Epithelial cell of prostate (primary cell): ENCODE measurements at places on chromosomes 13 and 19.

DNA sequence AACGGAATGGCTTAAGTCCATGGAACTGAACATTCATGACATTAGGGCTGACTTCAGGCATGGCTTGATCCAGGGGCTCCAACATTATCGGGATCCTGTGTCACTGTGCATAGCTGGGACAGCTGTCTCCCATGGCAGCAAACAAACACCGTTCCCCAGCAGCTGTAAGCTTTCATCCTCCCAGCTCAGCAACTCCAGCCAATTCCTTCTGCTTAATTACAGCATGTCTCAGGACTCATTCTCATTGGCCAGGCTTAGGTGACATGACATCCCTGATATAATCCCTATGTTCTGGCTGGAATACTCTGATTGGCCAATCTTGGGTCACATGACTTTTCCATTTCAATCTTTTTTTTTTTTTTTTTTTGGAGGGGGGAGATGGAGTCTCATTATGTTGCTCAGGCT lies 10.9 kb upstream of the TLE5 start:
- no peak for DNase-seq

DNA sequence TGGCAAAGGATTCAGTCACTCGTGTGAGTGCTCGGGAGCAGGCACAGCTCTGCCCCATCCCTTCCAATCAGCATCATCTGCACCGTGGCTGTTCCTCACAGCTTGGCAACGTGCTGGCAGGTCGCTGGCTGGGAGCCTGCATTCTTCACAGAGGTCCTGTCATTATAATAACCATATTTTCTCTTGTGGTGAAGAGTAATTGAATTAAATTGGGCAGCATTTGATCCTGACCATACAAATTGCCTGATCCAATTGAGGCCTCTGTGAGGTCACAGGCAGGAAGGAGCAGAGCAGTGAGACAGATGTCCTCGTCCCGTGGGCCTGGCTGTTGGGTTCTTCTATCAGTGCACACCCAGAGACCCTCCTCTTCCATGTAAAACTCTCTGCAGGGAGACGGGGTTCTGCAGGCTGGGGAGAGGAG lies 407.8 kb downstream of the COG6 start:
- DNase-seq = no peak

- no peak for DNase-seq
These were observed 237.6 kb downstream of the DNAJC15 start for GRCh38 chr13:43260999-43261398.

- DNase-seq = no peak
These were observed 721.5 kb upstream of the KLHL1 start for GRCh38 chr13:70829748-70830147.

- DNase-seq = no peak
These were observed 107.6 kb downstream of the SLC25A15 start for GRCh38 chr13:40897053-40897452.

GRCh38 chr13:80862456-80862855 lies 521.5 kb upstream of the SPRY2 start:
- DNase-seq = no peak

GRCh38 chr19:18646535-18647370 lies 9.9 kb downstream of the KLHL26 start:
- no peak for DNase-seq

- no peak for DNase-seq
These were observed 819.8 kb downstream of the PCDH9 start for GRCh38 chr13:66410314-66410713.

- DNase-seq = no peak
These were observed 1090.7 kb upstream of the MIR17HG start for GRCh38 chr13:90256746-90257145.

- DNase-seq = no peak
These were observed 818 bp upstream of the SLITRK1 start for GRCh38 chr13:83883061-83883523.

DNA sequence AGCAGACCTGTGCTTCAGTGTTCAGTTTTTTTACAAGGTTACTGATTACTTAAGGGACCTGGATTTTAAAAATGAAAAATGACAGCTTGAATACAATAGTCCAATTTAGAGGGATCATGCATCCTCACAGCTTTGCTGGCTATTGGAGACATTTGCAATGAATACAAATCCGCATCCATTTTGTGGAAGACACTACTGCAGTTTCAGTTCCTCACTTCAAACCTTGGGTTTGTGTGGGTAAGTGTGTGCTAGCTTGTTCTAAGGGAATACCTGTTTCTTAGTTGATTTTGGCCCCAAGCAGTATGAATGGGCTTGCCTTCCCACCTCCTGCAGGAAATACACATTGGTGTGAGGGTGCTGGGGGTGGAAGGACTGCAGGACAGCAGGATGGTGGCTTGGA lies 222.4 kb downstream of the OLFM4 start:
- no peak for DNase-seq

DNA sequence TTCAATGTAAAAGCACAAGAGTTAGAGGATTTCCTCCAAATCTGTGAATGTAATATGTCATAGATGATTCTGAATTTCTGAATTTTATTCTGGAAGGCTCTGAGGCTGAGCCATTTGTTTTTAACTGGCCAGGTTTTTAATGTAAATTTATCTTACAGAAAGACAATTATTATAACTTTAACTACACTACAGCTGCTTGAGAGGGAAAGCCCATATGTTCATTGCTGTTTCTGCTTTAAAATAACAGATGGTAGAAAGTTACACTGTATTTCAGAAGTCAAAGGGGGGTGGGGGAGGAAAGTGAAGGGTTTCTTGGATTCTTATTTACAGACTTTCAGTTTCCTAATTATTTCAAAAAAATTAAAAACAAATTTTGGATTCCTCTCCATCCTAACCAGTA lies 62.8 kb downstream of the DNAJC15 start:
- no peak for DNase-seq

GRCh38 chr13:27774651-27775050 lies 17.6 kb upstream of the GSX1 start:
- DNase-seq = no peak

DNA sequence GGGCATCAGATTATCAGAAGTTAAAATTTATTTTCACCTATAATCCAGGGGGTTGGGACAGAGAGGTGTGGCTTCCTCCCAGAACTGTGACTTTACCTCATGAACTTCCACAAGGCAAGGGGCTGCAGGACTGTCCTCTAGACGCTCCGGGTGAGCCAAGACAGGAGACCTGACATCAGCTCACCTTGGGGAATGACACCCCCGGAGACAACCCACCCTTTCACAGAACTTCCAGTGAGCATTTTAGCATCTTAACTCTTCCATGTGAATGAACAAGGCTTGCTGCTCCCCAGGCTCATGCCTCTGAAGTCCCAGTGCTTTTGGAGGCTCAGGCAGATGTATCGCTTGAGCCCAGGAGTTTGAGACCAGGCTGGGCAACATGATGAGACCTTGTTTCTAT lies 29.4 kb upstream of the TFDP1 start:
- no peak for DNase-seq

GRCh38 chr13:40961214-40961613 lies 57.9 kb downstream of the ELF1 start:
- no peak for DNase-seq

DNA sequence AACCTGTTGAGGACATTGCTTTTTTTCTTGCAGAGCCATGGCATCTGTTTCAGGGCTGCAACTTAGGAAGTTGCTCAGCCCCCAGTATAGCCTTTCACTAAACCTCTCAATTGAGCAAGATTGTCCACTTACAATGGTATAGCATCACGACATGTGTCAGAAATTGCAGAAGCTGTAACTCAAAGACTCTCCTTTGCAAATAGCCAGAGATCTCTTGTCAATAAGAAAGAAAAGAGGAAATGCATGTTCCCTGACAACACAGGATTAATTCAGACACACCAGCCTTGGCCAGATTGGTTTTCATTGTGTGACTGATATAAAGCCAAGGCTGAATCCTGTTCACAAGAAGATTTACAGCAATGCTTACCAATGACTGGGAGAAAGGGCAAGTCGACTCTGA lies 38.7 kb upstream of the CYSLTR2 start:
- no peak for DNase-seq

GRCh38 chr19:12603714-12604113 lies 6.9 kb downstream of the ZNF490 start:
- no peak for DNase-seq

GRCh38 chr19:40256512-40256911 lies 28.6 kb downstream of the AKT2 start:
- DNase-seq = no peak

DNA sequence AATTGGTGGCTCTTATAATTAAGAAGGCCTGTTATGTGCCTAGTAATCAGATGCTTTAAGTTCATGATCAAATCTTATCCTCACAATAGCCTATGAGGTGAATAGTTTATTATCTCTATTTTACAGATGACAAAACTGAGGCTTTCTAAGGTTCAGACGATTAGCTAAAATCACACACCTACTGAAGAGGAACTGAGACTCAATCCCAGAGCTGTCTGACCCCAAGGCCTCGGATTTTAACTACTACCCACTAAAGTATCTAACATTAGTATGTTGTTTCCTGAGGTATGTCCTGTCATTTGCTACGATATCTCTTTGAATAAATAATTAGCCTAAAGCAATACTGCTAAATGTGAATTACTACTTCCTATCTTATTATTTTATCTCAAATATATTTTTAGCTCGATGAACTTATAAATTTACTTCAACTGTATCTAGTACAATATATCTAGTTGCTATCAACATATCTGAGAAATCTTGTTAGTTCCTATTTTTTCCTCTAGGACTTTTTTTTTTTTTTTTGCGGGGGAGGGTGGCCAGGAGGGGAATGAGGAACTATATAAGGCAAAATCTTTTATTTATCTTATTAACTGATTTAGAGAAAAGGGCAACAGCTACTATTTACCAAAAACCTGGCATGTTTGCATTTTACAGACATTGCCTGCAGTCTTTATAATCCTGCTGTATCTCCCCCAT lies 118.5 kb downstream of the ABCC4 start:
- DNase-seq = no peak
